ENCODE measurements at places on chromosomes 5 and 9.

DNA sequence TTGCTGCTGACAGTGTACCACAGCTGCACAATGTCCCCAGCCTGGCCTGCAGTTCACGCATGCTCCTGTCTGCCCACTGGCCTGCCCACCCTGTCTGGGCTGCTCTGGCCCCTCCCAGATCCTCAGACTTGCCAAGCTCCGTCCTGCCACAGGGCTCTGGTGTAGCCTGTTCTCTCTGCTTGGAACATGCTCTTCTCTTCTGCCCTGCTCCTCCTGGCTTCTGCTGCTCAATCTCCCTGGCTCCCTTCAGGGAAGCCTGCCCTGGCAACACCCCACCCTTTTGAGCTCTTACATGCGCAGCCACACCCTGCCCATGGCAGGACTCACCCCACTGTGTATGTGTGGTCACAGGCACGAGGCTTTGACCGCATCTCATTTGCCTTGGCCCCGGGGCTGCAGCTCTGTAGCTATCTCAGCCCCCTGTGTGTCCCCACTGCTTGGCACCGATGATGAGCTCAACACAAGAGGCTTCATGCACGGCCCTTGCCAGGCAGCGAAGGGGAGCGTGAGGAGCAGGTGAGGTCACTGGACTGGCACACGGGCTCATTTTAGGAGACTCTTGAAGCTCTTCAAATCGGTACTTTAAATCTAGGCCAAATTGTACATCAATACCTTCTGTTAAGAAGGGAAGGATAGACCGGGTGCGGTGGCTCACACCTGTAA is 20.4 kb upstream of the BRD3 start:
- DNase-seq, result no peak

DNA sequence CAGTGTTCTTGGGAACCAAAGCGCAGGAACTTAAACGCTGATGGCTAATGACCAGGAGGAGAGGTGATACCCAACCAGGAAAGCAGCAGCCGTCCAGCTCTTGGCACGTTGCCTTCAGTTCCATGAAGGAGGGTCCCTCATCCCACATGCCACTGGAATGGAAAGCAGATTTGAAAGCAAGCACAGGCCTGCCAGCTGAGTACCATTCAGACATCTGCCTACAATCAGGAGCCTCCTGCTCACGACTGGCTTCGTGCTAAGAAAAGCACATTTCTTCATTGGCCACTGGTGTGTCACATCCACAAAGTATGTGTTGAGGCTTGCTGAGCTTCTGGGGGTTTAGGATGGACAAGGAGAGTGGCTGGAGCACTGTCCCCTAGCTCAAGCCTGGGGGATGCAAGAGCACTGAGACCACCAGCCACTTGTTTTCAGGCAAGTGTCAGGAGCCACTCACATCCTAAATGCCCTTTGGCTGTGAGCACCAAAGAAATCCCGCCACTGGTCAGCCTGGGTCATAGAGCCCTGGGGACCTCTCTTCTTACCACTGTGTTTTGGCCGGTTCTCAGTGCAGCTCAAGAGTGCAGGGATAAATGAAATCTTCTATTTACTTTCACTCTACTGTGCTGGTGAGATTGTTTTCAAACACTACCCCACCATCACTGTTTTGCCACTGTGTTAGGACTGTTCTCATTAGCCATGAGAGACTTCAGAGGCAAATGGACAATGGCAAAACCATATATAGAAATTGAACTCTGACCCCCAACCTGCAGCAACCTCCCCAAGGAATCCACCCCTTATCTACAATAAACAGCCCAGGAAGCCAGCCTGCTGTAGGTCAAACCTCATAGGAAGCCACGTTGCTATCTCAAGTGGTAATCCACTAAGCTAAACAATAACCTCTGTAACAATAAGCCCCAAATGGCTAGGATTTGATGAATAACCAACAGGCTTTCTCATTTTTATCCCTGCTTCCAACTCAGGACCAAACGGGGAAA is 58.3 kb downstream of the MTX3 start:
- DNase-seq, result no peak

- no peak for DNase-seq
Measured at GRCh38 chr5:172985596-172985995, 2.0 kb downstream of the ATP6V0E1 start.

- no peak for DNase-seq
Measured at GRCh38 chr9:99192786-99193465, 28.8 kb downstream of the ALG2 start.

DNA sequence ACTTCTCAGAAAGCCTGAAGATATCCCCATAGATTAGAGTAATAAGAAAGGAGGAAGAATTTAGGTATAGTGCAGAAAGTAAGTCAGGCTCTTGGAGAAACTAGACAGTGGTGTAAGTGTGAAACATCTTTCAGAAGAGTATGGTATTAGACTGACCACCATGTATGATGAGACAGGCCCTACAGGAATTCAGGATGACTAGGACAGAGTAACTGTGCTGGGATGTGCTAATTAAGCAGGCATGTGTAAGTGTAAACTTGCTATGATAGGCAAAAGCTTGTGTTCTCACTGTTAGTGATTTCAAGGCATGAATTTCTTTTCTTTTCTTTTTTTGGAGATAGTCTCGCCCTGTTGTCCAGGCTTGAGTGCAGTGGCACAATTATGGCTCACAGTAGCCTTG is 70.8 kb downstream of the RAB24 start:
- DNase-seq, result no peak

GRCh38 chr5:159638954-159639559 is 277.2 kb upstream of the ADRA1B start:
- DNase-seq, result no peak

DNA sequence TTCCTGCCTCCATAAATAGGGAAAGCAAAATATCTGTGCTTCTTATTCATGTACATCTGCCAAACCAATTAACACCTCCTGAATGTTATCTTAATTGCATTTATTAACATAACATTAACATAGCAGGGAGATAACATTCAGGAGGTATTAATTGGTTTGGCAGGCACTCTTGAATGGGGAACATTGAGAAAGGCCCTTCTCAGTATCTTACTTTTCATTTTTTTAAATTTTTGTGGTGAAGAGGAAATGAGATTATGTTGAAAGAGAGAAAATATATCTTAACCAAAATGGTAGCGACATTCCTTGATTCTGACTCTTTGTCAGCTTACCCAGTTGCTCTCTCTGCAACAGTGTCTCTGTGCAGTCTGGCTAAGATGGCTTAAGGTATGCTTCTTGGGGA is 100.4 kb upstream of the TLE1 start:
- DNase-seq, result no peak

GRCh38 chr5:13956471-13956870 is 12.0 kb upstream of the DNAH5 start:
- no peak for DNase-seq

- no peak for DNase-seq
Measured at GRCh38 chr5:123421773-123422172, 1.4 kb downstream of the CEP120 start.

GRCh38 chr5:10741661-10742060 is 19.4 kb downstream of the DAP start:
- no peak for DNase-seq

DNA sequence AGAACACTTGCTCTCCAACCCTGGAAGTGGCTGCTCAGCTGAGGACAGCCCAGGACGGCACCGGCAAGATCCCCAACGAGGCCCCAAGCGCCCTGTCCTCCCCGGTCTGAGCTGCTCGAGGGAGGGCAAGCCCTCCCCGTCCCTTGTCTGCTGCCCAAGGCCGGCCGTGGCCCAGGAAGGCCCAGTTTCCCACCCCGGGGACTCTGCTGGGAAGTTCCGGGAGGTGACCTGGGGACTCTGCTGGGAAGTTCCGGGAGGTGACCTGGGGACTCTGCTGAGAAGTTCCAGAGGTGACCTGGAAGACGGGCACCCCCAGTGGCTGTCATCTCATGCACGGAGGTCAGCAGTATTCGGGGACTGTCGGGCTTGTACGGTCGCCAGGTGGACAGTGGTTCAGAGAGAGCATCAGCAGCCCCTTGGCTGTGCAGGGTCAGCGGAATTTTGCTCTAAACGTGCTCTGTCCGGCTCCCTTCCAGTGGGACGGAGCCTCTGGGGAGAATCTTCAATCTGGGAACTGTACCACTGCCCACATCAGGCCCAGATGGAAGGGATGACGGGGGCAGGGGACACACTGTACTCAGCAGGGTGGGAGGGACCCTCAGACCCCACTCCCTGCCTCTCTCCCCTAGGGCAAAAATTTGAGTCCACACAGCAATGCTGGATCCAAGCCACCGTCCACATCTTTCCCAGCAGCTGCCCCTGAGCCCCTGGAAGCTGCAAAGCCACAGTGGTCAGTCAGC is 7.2 kb downstream of the NACC2 start:
- DNase-seq, result no peak

DNA sequence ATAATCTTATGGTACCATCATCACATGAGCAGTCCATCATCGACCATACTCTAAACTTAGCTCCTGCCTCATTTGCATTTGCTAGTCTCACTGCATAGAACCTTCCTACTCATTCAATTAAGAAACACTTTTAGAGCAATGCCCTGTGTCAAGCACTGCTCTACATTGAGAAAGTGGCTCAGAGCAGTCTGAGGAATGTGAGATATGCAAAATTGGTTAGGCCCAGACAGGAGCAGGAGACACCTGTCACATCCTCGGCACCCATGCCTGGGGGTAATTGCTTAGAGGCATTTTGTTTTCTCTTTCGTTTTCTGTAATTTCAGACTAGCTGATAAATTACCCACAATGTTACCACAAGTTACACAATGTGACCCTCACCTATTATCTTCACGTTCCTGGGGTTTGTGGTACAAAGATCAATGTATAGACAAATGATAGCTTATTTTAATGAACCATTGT is 4.9 kb upstream of the RARS1 start:
- DNase-seq, result no peak

GRCh38 chr5:43123887-43124286 is 3.2 kb downstream of the ZNF131 start:
- DNase-seq, result peak; percentile 11

- DNase-seq, result peak; percentile 66
Measured at GRCh38 chr5:175718401-175719108, 60.7 kb downstream of the HRH2 start.

DNA sequence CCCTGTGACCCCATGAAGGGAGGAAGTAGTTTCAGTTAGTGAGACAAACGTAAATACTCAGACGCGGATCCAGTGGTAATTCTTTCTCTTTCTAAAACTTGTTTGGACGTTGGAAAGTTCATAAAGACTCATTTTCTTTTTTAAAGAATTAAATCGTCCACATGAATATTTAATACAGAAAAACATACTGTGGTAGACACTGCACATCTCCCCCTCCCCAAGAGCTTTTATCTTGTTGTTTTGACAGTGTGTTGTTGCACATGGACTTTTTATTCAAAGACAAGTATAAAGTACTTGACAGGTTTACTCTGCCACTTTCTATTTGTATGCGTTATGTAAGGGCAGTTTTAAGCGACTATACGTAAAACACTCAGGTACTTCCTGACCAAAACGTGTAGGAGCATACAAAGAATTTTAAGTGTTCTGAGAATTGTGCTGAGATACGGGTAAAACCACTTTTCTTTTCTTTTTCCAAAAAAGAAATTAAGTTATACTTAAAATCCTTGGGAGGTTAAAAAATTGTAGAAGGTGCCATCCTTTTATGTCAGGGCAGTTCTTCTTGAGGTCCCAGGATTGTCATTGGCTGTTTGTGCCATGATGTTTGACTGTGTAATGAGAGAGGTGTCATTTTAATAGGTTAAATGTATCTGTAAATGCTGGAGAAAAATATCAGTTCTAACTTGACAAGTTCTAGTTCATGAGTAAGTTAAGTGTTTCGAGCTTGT is 1.3 kb downstream of the NIPBL start:
- peak; percentile 50 for DNase-seq

GRCh38 chr9:35520364-35520710 is 30.4 kb downstream of the RUSC2 start:
- DNase-seq, result no peak

GRCh38 chr5:172482156-172483020 is 28.1 kb upstream of the SH3PXD2B start:
- no peak for DNase-seq

Measured in inflammatory macrophage treated with lipopolysaccharide for 4 hours (primary cell).